ENCODE measurements at places on chromosomes 7 and 10. TPM values are rescaled to one million over a fixed set of nuclear protein-coding genes. Genes with fewer than 3 reads are reported as not detected.

The MGAM2 gene
- 0.07 TPM for total RNA-seq

The TLX1 gene
- 0.33 TPM for total RNA-seq

The ABCC2 gene
- 6.2 TPM for total RNA-seq

DNA sequence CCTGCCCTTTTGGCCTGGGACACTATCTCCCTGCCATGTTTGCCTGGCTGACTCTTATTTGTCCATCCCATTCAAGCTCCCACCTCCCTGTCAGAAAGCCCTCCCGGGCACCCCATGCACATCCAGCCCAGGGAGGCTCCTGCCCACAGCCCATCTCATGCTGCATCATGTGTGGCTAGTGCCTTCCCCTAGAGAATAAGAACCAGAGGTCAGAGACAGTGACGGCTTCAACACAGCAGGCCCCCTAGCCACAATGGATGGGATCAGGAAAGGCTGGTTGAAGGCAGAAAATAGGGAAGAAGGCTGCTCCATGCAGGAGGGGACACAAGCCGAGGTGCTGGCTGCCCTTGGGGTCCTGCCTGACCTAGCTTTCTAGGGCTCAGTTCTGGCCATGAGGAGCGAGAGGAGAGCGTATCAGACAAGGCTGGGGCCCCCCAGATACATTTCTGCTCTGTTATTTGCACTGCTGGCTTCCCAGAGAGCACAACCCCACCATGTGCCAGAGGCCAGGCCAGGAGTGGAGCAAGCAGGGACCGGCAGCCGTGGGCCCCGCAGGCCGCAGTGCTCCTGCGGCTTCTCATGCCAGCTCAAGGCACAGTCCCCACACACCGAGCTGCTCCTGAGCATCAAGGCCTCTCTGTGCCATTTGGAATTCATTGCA is 161.1 kb upstream of the ZMIZ1 start:
- no peak for DNase-seq

DNA sequence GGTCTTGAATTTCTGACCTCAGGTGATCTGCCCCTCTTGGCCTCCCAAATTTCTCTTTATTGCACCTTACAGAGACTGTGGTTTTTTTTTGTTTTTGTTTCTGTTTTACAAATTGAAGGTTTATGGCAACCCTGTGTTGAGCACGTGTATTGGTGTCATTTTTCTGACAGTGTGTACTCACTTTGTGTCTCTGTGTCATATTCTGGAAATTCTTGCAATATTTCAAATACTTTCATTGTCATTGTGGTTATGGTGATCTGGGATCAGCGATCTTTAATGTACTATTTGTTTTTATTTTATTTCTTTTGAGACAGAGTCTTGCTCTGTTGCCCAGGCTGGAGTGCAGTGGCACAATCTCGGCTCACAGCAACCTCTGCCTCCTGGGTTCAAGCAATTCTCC is 89.8 kb downstream of the PRTFDC1 start:
- DNase-seq = no peak

DNA sequence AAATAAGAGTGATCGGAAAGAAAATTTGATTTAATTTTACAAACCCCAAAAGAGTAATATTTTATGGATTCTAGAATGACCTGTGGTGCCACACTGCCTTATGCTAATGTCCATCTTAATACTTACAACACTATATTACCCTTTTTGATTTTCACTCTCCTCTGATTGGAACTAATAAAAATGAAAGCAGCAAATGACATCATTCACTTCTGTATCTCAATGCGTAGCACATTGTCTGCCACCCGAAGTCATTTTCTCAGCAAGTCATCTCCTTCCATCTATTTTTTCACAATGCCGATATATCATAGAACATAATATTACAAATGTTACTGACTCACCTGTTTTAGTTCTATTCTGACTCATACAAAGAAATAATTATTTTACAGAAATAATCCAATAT is 127.5 kb upstream of the PCLO start:
- no peak for DNase-seq

GRCh38 chr7:151743481-151743983 is 133.4 kb downstream of the PRKAG2 start:
- no peak for DNase-seq

DNA sequence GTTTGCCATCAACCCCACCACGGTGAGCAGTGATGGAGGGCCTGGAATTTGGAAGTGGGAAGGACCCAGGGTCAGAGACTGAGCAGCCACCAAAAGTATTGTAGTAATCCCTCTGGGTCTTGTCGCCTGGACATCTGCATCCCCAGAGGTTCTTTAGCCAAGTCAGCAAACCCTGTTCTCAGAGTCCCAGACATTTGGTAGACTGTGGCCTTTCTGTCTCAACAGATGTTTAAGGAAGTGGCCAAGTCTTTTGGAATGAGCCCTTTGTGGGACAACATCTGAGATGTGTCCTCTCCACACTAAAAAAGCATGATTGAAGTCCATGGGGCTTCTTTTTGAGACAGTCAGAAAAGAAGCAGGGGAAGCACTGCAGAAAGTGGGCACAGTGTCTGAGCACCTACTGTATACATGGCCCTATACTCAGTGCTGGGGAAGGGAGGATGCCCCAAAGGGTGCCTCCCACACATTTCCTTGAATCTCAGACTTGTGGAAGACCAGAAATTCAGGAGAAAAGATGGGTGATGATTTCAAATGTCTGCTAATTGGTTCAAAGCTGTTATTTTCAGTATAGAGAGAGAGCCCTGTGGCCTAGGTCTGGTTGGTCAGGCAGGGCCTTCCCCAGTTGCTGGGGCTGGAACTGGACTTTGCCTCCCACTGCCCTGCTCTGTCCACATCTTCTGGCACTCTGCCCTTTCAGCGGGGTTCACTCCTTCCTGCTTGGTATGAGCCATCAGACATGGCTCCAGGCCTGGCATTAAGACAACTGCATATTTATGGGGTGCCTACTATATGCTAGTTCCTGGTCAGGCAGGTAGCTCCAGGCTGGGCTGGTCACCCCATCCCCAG is 26.5 kb upstream of the VSIR start:
- no peak for DNase-seq

GRCh38 chr7:5266191-5267028 is 16.3 kb upstream of the SLC29A4 start:
- DNase-seq = no peak

All from neural crest cell (in vitro differentiated cells).